ENCODE measurements at places on chromosomes 7 and 10.

DNA sequence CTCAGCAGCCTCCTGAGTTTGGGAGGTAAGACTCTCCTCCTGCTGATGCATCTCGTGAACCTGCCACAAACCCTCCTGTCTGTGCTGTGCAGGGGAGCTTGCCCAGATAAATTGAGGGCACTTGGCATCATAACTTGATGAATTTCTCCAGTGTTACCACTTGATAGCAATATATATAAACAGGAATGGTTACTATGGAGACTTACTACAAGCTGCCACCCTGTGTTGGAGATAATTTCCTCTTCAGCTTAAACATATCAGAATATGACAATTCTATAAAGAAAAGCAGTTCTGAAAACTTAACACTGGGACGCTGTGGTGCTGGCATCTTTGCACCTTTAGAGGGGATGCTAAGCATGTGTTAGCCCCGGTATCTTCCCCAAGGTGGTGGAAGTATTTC lies 14.9 kb downstream of the PFKFB3 start:
- DNase-seq = no peak

DNA sequence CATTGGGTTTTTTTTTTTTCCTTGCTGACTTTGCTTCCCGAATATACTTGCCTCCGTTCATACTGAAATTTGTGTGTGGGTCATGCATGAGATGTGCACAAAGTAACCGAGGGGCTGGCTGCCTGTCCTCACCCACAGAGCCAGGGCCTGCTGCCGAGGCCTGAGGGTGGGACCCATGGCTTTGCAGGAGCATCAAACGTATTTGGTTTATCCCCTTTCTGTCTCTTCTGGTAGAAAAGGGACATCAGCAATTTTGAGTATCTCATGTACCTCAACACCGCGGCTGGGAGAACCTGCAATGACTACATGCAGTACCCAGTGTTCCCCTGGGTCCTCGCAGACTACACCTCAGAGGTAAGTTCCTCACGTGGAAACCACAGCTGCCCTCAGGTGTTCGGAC lies 3.5 kb upstream of the LRRC18 start:
- no peak for DNase-seq

- no peak for DNase-seq
These were observed 65.7 kb downstream of the AP3M1 start for GRCh38 chr10:74084955-74085354.

GRCh38 chr10:101595591-101596433 lies 7.7 kb downstream of the DPCD start:
- DNase-seq = no peak

DNA sequence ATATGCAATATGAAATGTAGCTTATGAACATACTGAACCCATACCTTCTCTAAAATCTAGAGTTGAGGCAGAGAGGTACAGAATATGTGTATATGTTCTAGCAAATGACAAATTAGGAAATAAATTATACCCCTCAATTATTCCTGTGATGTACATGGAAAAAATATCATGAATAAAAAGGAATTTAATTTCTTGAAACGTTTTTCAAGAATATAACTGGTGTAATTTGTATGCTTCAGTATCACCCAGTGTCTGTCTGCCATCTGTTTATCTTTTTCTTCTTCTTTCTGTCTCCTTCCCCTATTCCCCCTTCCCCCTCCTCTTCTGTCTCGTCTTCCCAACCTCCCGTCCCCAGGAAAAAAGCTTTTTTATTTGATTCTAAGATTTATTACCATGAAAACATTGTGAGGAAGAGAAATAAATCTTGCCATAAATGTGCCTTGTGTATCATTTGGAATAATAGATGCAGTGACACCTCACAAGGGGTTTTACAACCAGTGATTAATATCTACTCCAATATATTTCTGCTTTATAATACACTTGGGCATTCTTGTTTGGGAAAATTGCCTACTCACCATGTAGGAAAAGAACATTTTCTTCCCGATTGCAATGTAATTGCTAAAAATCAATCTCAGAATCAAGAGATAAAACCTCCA lies 12.2 kb downstream of the LANCL2 start:
- DNase-seq = no peak

DNA sequence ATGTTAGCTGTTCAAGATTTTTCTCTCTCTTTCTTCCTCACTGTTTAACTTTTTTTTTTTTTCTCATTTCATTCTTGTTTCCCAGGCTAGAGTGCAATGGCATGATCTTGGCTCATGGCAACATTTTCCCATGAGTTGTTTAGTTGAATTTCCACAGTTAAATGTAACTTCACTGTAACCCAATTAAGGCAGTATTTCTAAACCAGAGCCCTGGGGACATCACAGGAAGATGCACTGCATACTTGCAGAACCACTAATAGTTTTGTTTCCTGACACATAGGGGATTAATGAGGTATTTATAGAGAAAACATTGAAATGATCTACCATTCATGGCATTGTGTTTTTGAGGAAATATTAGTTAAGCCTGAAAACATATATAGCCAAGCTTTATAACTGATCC lies 795.6 kb upstream of the GHITM start:
- no peak for DNase-seq

GRCh38 chr7:42561797-42562196 lies 324.8 kb upstream of the GLI3 start:
- DNase-seq = no peak

Measured in CD4-positive, alpha-beta T cell treated with Interleukin-1 beta for 1 hour (primary cell).